CD4-positive, alpha-beta T cell treated with Interleukin-1 beta for 1 hour (primary cell): ENCODE measurements at places on chromosomes 3 and 15.
A peak's percentile ranks its signal among the peaks of the same experiment; 100 is the strongest.

DNA sequence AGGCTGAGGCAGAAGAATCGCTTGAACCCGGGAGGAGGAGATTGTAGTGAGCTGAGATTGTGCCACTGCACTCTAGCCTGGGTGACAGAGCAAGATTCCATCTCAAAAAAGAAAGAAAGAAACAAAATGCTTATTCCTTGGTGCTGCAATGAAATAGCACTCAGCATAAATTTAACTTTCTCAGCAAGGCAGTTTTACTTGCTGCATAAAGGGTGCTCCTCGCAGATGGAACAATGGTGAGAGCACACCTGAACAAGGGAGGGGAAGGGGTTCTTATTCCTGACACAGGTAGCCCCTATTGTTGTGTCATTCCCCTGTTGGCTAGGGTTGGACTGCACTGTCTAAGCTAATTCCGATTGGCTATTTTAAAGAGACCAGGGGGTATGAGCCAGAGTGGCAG, 17.1 kb downstream of the PAK2 start:
- DNase-seq: no peak

DNA sequence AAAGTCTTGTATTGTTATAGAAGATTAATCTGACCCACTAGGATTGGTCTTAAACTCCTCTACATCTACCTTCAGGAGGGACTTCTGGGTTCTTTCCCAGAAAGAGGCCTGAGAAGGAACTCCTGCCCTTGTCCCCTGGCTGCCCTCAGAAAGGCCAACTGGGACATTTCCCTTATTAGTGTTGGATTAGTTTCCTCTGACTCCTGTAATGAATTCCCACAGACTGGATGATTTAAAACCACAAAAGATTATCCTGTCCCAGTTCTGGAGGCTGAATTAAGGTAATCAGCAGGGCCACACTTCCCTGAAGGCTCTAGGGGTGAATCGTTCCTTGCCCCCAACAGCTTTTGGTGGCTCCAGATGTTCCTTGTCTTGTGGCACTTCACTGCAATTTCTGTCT, 102.8 kb upstream of the NMNAT3 start:
- no peak for DNase-seq

GRCh38 chr3:194273743-194274310, 77.3 kb downstream of the CPN2 start:
- no peak for DNase-seq

DNA sequence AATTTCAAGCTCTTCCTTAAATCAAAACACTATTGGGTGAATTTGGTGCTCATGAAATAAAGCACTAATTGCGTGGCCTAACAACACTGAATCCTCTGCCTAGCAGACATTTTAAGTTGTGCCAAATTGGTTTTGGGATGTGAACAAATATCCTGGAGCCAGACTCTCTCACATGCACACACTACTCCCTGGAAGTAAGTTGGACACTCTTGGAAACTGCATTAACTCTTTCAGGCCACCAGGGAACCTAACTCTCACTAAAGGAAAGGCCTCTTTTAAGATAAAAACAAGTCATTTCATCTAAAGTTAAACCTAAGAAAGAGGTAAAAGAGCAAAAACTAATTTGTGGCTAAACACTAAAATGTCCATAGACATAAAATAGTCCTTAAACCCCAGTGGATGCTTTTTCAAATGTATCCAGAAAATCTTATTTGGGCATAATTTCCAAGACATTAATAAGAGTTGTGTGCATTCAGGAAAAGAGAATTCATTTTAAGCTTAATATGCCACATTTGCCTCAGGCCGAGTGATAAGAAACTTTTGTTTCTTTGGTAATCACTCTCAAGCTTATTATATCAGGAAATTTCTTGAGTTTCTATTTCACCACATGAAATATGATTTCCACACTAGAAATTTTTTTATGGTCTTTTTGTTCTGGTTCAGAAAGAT, 61.8 kb downstream of the ZBTB20 start:
- no peak for DNase-seq

DNA sequence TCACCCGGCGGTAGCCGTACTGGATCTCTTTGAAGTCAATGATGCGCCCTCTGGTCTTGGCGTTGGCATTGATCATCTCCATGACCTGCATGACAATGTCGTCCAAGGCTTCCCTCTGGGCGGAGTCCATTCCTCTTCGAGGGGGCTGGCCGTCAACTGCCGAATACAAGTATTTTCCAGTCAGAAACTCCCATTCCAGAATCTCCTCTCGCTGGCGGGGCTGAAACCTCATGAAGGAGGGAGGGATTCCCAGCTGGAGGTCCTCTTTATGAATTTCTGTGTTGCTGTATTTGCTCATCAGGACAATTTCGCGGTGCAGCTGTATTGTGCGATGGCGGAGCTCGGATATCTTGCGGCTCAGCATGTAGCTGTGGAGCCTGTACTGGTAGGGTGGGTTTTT, 73.4 kb downstream of the CHSY1 start:
- no peak for DNase-seq

- DNase-seq: no peak
Measured at GRCh38 chr3:183883291-183884096, 1.2 kb downstream of the PARL start.

- no peak for DNase-seq
Measured at GRCh38 chr3:65291448-65292125, 603.8 kb upstream of the ADAMTS9 start.

DNA sequence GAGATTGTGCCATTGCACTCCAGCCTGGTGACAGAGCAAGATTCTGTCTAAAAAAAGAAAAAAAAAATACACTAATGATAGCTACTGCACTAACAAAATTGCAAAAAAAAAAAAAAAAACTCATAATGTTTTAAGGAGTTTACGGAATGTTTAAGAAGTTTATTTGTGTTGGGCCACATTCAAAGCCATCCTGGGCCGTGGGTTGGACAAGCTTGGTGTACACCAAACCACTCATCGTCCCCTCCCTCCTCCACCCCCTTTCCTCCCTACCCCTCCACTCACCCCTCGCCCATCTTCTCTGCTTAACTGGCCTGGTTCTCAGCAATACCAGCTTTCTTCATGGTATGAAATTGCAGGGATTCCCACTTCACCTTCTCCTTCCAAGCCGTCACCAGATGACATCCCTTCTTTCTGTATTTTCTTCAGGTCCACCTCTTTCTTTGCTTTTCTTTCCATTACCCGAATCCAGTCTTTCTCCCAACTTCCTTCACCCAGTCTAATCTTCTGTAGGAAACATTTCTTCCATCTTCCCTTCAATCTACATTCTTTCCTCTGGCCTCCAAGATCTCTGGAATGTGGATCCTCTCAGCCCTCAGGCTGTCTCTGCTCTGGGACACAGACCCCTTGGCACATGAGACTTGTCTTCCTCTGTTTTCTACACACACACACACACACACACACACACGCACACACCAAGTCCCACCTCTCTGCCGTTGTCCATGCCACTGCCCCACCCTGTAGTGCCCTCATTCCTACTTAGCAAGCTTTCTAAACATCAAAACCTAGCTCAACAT, 3.5 kb upstream of the MESP1 start:
- DNase-seq: no peak

DNA sequence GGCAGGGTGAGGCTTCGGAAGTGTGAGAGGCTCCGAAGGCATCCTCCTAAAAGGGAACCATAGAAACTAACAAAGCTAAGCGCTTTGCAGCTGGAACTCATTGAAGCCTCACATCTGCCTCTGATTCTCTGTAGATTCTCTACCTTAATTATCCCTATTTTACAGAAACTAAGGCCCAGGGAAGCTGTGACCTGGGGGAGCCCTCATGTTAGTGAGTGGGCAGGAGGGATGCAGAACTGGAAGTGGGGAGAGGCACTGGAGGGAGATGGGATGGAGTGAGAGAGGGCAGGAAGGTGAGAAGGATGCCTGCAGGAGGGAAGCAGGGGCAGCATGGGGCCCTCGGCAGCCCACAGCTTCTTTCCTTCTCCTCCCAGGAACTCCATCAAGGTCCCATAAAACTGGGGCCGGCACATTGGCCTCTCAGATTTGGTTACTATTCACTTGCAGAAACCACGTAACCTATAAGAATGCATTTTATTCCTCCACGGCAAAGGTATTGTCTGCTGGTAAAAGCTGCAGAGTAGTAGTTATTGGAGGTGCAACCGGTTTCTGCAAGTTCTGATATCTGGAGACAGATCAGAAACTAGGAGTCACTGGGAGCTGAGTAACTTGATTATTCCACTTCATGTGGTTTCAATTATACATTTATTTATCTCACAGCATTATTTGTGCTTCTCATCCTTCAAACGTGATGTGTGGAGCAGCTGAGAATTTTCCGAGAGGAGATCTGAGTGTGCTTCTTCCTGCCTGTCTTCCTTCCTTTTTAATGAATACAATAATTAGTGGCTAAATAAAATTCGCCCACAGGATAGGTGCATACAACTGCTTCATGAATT, 24.0 kb upstream of the CHCHD6 start:
- no peak for DNase-seq

DNA sequence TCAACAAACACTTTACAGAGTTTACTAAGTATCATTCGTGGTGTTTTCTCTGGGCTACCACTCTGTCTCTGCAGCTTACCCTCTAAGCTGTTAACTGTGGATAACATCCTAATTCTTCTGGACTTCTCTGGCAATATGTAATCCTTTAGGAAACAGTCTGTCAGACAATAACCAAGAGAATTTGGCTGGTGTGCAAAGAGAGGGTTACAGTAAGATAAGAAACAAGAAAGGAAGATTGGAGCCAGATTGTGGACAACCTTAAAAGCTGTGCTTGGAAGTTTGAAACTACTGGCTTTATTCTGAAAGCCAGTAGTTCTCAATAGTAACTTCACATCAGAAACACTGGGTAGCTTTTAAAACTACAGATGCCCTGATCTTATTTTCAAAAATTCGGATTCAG, 778 bp downstream of the ARL6 start:
- DNase-seq: no peak

GRCh38 chr3:171173736-171174135, 147.2 kb upstream of the SLC2A2 start:
- DNase-seq: no peak

DNA sequence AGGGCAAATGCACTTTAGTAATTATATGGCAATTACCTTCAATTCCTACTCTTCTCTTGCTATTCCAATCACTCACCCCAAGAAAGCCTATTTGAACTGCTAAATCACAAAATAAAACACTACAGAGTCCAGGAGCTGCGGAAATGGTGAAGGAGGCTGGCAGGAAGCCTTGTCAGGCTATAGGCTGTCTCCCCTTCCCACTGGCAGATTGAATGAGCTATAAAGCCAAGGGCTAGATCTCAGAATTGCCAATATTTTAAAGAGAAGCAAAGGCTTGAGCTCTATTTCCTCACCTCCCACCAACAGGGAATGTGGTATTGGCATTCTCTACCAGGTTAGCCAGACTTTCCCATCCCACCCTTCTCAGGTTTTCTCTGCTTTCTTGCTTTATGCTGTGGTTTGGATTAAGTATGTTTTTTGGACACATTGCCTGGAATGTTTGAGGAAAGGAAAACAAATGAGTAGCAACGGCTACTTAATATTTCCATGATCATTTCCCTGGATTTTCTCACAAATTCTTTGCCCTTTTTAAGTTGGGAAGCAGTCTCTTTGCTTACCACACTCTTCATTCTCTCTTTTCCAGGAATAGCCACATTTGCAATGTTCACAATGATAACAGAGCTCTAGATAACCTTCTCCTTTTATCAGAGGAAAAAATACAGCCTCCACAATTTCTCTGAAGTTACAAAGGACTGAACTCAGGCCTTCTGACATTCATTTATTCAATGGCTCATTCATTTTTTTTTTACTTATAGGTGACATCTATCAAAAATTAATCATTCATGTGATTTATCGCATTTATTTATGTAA, 1125.4 kb downstream of the ROBO1 start:
- DNase-seq: no peak

DNA sequence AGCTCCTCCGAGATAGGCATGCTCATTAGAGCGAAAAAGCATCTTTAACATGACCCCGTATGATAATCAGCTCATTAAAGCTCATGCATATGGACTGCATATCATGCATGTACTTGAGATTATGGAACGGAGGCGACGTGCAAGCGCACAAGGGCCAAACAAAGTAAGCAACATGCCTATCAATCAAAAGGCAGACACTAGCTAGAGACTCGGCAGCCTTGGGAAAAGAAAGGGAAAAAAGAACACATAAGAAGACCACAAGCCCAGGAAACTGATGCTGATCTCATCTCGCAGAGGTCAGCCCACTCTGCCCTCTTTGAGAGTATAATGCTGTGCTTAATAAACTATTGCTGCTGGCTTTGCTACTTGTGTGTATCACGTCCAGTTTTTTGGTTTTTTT, 2.6 kb upstream of the ACOX2 start:
- no peak for DNase-seq

GRCh38 chr3:44477312-44478030, at the start of gene ZNF445:
TSS of gene ZNF445 (minus strand) at chr3:44477670. CDS start at chr3:44455549, 22,121 bp downstream.
- DNase-seq: peak; percentile 82

DNA sequence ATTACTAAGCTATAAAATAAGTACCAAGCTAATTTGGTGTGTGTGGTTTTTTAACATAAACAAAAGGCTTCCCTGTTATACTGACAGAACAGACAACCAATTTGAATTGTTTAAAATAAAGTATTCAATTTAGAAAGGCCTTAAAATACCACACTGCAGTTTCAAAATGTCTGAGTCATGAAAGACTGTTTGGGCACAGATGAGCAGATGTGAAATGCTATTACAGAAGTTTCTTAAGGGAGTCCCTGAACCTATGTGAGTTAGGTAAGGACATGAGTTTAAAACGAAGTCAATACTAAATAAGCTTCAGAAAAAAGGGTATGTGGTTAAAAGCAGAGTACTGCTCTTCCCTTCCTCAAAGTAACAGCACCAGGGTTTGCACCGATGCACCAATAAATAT, 69.7 kb upstream of the SETMAR start:
- DNase-seq: no peak

DNA sequence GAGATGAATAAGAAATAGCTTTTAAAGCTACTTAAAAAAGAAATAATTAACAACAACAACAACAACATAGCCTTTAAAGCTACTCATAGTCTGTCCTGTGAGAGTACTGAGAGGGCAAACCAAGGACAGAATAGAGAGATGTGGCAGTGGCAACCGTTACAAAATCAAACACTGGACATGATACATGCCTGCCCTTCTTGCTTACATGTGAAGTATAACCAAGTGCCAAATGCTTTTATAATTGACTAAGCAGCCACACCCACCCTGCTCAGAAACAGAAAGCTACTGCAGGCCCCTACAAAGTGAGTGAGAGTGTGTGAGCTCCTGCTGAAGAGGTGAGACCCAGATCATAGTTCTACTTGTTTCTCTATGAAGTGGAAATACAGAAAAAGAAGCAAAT, 38.4 kb downstream of the NDUFB4 start:
- no peak for DNase-seq

GRCh38 chr3:112689385-112689784, 48.4 kb upstream of the CCDC80 start:
- no peak for DNase-seq

- DNase-seq: no peak
Measured at GRCh38 chr3:131756405-131756804, 253.6 kb upstream of the MRPL3 start.

DNA sequence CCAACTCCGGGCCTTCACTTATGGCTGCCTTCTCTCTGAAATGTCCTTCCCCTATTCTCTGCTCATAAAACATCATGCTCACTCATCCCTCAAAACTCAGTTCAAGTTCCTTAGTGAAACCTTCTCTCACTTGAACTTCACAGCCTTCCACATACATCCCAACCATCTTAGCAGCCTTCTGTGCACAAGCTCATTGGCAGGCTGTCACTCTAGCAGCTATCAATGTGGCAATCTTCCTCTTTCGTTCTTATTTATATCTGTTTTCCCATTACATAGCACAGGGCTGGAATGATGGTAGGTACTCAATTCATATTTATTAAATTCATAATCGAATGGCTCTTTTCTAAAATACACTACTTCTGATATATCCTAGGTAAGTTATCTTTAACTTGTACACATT, 66.4 kb upstream of the MCTP2 start:
- no peak for DNase-seq
